ENCODE measurements at places on chromosomes 16 and 17.
A peak's percentile ranks its signal among the peaks of the same experiment; 100 is the strongest.

GRCh38 chr17:21129023-21129681, 2.4 kb downstream of the DHRS7B start:
- no peak for DNase-seq

- DNase-seq, result no peak
Observed at GRCh38 chr16:89656435-89657121, 930 bp downstream of the CHMP1A start.

DNA sequence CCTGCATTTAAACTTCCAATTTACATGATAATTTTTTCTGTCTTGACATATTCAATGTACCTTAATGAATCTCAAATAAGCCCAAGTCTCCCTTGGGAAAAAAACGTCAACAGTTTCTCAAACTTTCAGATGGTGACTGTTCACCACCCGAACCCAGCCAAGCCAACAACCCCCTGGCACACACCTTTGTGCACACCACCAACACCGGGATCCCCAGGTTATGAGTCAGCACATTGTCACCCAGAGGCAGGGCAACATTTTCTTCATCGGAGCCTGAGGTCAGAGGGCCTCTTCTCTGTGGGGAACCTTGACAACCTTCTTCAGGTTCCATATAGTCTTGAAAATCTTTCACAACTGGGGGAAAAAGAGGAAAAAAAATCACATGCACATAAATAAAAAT, 15.5 kb downstream of the DYNC1LI2 start:
- DNase-seq, result no peak

DNA sequence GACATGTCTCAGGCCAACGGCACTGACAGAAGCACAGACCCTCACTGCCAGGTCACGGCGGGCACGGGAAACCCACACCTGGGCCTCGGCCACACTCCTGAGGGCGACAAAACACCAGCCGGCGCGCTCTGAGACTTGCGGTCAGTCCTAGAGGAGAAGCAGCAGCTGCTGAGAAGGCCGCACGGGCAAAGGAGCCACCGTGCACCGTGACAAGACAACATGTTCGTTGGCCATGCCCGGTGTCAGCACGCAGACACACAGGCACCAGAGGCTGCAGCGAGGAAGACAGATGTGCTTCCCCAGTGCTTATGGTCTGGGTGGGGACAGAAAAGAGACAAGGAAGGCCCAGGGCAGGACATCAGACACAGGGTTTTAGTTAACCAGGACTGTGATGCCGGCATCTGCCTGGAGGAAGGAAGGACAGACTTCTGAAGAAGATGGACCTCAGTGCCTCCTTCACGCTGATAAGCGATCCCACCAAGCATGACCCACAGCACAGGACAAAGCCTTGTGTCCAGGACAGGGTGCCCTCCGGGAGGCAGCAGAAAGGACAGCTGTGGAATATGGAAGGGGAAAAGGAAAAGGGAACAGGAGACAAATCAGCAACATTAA, 84.0 kb downstream of the ANKRD11 start:
- DNase-seq, result no peak

- peak; percentile 62 for DNase-seq
Observed at GRCh38 chr16:87303431-87303930, 13.7 kb downstream of the C16orf95 start.

DNA sequence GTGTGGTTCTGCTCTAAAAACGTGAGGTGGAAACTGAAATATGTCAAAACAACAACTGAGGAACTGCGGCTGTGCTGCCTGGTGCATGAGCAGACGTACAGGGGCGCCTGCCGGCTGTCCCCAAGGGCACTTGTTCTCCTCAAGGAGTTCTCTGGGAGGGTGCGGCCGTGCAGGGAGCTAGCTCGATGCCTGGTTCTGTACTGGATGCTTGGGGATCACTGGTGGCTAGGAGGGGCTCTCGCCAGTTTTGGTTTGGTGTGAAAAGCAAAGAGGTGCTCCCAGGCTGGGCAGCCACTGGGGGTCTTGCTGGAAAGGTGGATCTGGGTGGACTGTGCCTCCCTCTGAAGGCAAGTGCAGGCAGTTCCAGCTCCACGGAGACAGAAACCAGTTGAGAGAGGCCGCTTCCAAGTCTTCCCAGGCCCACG, 41.9 kb upstream of the ATP2A3 start:
- DNase-seq, result no peak

- no peak for DNase-seq
Observed at GRCh38 chr16:10493276-10493675, 87.1 kb downstream of the EMP2 start.

GRCh38 chr16:74756203-74756602, 18.4 kb downstream of the FA2H start:
- no peak for DNase-seq

DNA sequence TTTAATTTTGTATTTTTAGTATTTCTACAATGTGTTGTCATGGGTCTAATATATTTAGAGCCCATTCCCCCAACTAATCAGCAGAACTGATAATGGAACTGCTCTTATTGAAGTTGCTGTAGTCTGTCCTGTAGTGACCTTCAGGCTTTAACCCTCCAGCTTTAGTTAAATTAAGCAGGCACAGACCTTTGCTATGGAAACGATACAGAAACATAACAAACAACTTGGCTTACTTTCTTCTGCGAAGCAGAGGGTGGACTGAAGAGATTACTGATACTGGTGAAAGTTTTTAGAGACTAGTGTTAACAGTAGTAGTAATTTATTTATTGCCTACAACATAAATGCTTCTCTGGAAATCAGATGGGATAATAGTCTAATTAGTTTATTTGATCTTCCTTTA, 61.4 kb downstream of the NFATC3 start:
- no peak for DNase-seq

- peak; percentile 53 for DNase-seq
Observed at GRCh38 chr16:21950782-21951521, 2.2 kb upstream of the UQCRC2 start.

DNA sequence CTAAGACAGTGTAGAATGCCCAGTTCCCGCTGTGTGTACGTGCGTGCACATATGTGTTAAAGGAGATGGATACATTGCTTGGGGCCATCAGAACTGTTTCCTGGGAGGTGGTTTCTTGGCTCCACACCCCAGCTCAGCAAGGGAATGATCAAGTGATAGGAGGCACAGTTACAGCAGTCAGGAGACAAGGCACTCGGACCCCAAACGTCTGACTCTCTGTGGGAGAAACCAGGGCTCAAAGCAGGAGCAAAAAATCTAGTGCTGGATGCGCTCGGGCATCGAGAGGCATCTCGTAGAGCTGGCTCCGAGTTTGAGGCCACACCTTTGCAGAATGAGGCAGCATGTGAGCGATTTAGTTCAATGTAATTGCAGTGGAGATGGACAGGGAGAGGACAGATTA, 71.9 kb downstream of the RBBP6 start:
- DNase-seq, result no peak

GRCh38 chr17:55806745-55807495, 56.1 kb downstream of the PCTP start:
- no peak for DNase-seq
